ENCODE measurements at places on chromosomes 7 and 10. TPM values are rescaled to one million over a fixed set of nuclear protein-coding genes. Genes with fewer than 3 reads are reported as not detected.

DNA sequence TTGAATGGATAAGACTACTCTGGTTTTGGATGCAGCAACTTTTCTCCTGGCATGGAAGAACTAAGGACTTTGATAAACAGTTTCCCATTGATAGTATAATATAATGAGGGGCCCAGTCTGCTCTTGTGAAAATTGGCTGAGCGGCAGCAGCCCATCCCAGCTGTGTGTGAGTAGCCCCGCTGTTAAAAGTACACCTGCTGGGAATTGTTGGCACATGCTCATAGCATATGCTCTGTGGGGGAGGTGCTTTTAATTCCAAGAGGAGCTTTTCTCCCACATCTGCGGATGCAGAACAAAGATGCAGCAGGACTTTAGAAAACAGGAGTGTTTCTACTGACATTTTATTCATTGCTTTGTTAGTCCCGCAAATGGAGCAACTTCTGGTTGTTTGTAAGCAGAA lies 19.0 kb downstream of the SRI start:
- H3K27me3 ChIP-seq = no peaks in the 10 kb centered on the region
- H3K4me3 ChIP-seq = no peak overlapping the region
- H3K36me3 ChIP-seq = peaks cover 36% of the 10 kb centered on the region
- no peaks in the 10 kb centered on the region for H3K4me1 ChIP-seq
- no peak for DNase-seq
- H3K27ac ChIP-seq = no peak overlapping the region

- no peak overlapping the region for H3K4me3 ChIP-seq
- no peak for DNase-seq
- peaks cover 59% of the 10 kb centered on the region for H3K27me3 ChIP-seq
- no peaks in the 10 kb centered on the region for H3K36me3 ChIP-seq
These were observed 7.5 kb upstream of the KLF14 start for GRCh38 chr7:130741331-130741995.

GRCh38 chr10:49388161-49388560 lies 7.7 kb downstream of the DRGX start:
- no peak for DNase-seq
- no peaks in the 10 kb centered on the region for H3K36me3 ChIP-seq
- H3K27me3 ChIP-seq = peaks cover 32% of the 10 kb centered on the region
- H3K4me3 ChIP-seq = no peak overlapping the region

GRCh38 chr7:155459700-155460461 lies 2.0 kb downstream of the EN2 start:
- H3K4me1 ChIP-seq = peaks cover 15% of the 10 kb centered on the region
- no peak overlapping the region for H3K4me3 ChIP-seq
- DNase-seq = no peak
- H3K36me3 ChIP-seq = no peaks in the 10 kb centered on the region
- H3K27me3 ChIP-seq = peaks cover 93% of the 10 kb centered on the region

- peaks cover 10% of the 10 kb centered on the region for H3K4me1 ChIP-seq
- H3K27ac ChIP-seq = no peak overlapping the region
- no peaks in the 10 kb centered on the region for H3K27me3 ChIP-seq
- H3K36me3 ChIP-seq = peaks cover 87% of the 10 kb centered on the region
- H3K4me3 ChIP-seq = no peak overlapping the region
These were observed 39.3 kb downstream of the SEC23IP start for GRCh38 chr10:119931871-119932270.

DNA sequence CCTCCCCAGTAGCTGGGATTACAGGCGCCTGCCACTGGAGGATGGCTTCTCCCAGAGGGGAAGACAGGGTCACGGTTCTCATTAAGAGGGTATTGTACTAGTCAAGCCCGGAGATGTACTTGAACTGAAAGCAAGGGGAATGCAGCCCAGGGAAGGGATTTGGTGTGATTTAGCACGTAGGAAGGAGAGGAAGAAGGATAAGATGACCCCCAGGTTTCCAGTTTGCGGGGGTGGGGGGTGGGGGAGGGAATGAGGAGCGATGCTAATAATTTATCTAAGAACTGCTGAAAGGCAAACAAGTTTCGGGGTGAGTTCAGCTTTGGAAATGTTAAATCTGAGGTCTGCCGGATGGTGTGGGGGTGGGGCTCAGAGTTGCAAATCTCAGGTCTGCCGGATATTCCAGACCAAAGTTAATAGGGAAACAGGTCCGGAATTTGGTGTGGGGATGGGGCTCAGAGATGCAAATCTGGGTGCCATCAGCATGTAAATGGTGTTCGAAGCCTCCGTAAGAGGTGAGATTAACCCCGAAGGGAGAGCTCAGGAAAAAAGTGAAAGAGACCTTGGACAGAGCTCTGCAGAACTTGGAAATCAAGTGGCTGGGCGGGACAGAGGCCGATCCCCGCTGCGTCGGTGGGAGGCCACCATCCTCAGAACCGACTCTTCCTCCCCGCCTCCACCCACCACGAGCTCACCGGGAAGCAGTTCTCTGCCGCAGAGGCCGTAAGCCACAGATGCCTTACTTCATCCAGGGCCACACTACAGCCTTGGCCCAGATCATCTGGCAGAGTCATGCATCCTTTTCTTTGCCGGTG lies 1.6 kb upstream of the SEPHS1 start:
- no peaks in the 10 kb centered on the region for H3K36me3 ChIP-seq
- H3K27ac ChIP-seq = no peak overlapping the region
- no peaks in the 10 kb centered on the region for H3K27me3 ChIP-seq
- peak overlapping the region; percentile 74 for H3K4me3 ChIP-seq

- H3K4me3 ChIP-seq = no peak overlapping the region
- H3K36me3 ChIP-seq = no peaks in the 10 kb centered on the region
- peak; percentile 52 for DNase-seq
- no peaks in the 10 kb centered on the region for H3K4me1 ChIP-seq
These were observed 127.5 kb downstream of the DNAJB6 start for GRCh38 chr7:157464111-157464970.

DNA sequence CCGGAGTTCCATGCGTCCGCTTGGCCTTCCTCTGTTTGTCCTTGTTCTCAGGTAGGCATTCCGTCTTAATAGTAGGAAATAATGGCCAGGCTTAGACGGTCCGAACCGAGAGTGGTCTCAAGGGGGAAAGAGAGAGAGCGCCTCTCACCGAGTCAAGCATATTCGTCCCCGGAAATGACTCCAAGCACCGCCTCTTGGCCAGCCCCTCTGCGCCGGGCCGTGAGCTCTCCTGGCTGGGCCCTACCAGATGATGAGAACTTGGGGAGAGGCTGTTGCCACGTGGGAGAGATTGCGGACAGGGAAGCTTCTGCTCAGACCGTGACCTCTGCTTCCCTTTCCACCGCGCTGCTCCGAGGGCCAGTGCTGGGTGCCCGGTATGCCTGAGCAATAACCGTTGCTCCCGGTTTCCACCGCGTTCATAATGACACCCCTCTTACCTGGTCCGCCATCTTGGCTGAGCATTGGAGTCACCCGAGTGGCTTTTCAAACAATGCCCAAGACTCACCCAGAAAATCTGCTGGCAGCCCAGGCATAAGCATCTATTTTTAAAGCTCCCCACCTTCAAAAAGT lies 251.1 kb upstream of the SHH start:
- no peak overlapping the region for H3K4me3 ChIP-seq
- no peaks in the 10 kb centered on the region for H3K27me3 ChIP-seq

- DNase-seq = no peak
- H3K36me3 ChIP-seq = no peaks in the 10 kb centered on the region
- no peaks in the 10 kb centered on the region for H3K4me1 ChIP-seq
- no peak overlapping the region for H3K4me3 ChIP-seq
- no peak overlapping the region for H3K27ac ChIP-seq
These were observed 28.3 kb downstream of the PPP1R3A start for GRCh38 chr7:113890331-113891030.

- no peak overlapping the region for H3K4me3 ChIP-seq
- H3K4me1 ChIP-seq = peaks cover 27% of the 10 kb centered on the region
- H3K27me3 ChIP-seq = no peaks in the 10 kb centered on the region
These were observed 2.4 kb downstream of the ZMYND11 start for GRCh38 chr10:137606-138005.

GRCh38 chr7:19114551-19114855 lies 2.9 kb downstream of the TWIST1 start:
- DNase-seq = no peak
- H3K36me3 ChIP-seq = no peaks in the 10 kb centered on the region
- H3K4me3 ChIP-seq = no peak overlapping the region
- H3K27ac ChIP-seq = no peak overlapping the region
- H3K27me3 ChIP-seq = peaks cover 97% of the 10 kb centered on the region

DNA sequence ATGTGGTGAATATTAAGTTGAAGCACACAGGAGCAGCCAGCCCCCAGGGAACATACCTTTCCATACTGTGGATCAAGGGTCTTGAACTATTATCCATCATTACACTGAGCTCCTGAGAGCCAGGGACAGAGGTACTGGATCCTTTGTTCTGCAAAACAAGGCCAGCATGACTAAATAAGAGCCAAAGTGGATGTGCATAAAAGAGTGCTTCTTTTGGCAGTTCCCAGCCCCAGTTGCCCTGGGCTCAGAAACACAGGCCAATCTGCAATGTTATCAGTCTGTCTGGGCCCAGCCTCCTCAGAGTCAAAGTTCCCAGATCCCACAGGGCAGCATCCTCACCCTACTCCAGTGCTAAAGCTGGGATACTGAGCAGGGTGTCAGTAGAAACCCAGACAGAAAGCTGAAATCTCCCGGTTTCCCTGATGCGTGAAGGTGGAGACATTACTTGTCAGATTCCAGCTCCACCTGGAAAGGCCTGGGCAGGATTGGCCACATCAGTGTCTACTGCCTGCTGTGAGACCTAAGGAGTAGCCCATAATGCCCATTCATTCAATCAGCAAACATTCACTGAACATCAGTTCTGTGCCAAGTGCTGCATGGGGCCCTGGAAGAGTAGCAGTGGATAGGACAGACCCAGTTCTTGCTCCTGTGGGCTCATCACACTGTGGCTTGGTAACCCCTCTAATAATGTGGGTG lies 342.7 kb downstream of the CXCL12 start:
- H3K36me3 ChIP-seq = no peaks in the 10 kb centered on the region
- no peaks in the 10 kb centered on the region for H3K4me1 ChIP-seq
- no peaks in the 10 kb centered on the region for H3K27me3 ChIP-seq
- H3K4me3 ChIP-seq = no peak overlapping the region
- no peak for DNase-seq

DNA sequence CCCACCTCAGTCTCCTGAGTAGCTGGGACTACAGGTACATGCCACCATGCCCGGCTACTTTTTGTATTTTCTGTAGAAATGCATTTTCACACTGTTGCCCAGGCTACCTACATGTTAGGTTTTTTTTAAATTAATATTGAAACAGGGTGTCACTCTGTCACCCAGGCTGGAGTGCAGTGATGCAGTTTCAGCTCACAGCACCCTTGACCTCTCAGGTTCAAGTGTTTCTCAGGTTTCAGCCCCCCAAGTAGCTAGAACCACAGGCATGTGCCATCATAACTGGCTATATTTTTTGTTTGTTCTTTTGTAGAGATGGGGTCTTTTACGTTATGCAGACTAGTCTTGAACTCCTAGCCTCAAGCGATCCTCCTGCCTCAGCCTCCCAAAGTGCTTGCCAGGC lies 32.4 kb upstream of the ZMIZ2 start:
- no peaks in the 10 kb centered on the region for H3K27me3 ChIP-seq
- no peak for DNase-seq
- no peaks in the 10 kb centered on the region for H3K36me3 ChIP-seq
- no peak overlapping the region for H3K4me3 ChIP-seq
- H3K27ac ChIP-seq = no peak overlapping the region
- no peaks in the 10 kb centered on the region for H3K4me1 ChIP-seq

DNA sequence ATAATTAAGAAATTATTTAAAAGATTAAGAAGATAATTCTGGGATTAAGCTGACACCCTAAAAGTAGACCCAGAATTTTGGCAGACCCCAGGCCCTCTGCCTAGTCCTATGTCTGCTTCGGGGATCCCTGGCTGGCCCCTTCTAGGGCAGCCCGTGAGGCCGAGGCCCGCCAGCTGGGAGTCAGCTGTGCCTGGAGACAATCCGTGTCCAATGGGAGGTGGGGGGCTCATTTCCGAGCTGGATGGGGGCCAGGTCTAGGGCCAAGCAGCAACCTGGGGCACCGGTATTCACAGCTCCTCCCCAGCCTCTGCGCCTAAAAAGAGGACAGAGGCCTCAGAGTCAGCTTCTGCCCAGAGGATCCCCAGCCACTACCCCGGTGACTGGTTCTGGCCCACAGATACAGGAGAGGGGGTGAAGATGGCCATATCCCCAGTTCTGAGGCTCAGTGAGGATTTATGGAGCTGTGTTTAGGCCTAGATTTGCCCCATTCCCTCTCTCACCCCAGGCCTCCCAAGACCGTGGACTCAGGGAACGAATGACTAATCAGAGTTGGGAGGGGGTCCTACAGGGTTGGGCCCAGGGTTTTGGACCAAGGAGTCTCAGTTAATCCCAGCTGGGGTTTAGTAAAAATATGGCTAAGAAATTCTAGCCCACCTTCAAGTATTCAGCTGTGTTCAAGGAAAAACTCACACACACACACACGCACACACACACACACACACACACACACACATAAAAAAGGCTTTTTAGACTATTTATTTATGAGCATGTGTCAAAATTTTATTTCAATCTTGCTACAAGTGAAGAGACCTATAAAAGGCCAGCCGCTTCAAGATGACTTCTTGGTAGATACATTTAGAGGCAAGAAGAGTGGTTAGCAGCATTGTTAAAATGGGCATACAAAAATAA lies 37.4 kb upstream of the LBX1 start:
- H3K27me3 ChIP-seq = peaks cover 11% of the 10 kb centered on the region
- H3K4me3 ChIP-seq = no peak overlapping the region
- no peaks in the 10 kb centered on the region for H3K36me3 ChIP-seq
- no peak overlapping the region for H3K27ac ChIP-seq

The GPR146 gene
- 40.0 TPM for total RNA-seq

The PCLO gene
- 5.3 TPM for total RNA-seq

The PTPRZ1 gene
- 3.6 TPM for total RNA-seq

The TMEM184A gene
- total RNA-seq = 4.4 TPM

The STEAP2 gene
- total RNA-seq = 11.5 TPM

The LIMK1 gene
- total RNA-seq = 53.1 TPM

All from upper lobe of right lung (tissue), 1 donor.